ENCODE measurements at places on chromosomes 4 and X.

GRCh38 chrX:130001893-130002292 is 19.5 kb downstream of the BCORL1 start:
- DNase-seq: no peak

DNA sequence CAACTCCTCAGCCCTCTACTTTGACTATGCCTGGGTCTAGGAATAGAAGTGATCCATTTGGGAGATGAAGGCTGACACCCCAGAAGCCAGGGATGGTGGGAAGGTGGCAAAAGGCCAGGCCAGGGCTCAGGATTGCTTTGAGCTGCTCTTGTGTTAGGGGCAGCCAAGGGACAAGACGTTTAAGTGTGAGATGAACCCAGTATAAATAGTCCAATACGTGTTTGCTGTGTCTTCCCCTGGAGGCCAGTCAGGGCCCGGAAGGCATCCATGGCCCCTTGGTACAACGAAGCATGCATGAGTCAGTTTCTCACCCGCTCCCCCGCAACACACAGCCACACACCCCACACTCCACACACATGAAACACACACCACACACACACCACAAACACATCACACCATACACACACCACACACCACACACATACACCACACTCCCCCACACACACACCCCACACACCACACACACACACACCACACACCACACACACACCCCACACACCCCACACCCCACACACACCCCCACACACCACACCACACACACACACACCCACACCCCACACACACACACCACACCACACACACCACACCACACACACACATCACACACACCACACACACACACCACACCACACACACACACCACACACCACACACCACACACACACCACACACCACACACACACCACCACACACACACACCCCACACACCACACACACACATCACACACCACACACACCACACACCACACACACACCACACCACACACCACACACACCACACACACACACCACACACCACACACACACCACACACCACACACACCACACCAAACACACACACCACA is 5.1 kb downstream of the STARD8 start:
- DNase-seq: no peak

DNA sequence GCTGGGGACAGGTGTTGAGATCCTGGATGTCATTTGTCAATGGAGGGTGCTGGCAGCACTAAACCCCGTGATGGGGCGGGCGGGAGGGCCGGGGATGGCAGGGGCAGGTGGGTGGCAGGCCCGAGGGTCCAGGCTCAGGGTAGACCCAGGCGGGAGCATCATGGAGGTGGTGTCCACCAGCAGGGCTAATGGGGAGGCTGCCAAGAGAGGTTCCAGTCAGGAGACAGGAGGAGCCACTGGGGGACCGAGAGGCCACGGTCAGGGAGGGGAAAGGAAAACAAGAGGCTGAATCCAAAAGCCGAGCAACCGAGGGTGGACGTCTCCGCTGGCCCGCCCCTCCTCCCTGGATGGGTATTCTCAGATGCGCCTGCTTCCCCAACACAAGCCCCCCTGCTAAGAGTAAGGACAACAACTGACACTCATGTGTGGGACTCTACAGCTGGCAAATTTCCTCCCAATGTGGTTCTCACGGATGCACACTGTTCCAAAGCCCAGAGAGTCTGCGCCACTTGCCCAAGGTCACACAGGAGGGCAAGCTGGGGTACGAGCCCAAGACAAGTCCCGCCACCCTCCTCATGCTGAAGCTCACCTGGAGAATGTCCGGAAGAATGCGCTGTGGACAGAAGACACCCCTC is 132.0 kb downstream of the CPZ start:
- DNase-seq: no peak

DNA sequence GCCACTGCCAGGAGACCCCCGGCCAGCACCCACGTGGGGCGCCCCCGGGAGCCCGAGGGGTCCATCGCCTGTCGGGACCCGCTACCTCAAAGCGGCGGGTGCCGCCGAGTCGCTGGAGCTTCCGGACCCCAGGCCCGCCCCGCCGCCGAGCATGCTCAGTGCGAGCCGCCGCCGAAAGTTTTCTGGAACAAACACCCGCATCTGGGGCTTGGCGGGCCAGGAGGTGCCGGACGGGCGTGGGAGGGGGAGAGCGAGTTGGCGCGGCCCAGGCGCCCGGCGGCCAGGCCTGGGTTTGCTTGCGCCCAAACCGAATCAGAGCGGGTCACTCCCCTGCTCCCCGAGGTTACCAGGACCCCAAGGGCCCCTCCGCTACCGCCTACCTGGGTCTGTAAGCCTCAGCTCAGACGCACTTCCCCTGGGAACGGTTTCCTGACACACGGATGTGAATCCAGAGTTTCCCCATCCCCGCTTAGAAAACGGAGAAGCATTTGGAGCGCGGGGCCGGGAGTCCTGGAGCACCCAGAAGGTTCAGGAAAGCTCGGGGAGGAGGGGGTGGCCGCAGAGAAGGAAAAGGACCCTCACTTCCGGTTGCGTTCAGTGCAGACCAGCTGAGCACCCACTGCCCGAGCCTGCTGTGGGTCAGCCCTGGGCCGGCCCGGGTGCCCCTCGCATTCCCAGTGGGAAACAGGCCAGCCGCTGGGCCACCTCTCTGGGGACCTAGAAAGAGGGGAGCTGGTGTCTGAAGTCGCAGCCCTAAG is at the start of gene EVC2:
EVC2 (minus strand) TSS at position 111 of the 758 bp plus-strand sequence; CDS start at position 65, 46 bp downstream.
- DNase-seq: no peak

GRCh38 chr4:41452484-41453225 is 85.3 kb upstream of the LIMCH1 start:
- DNase-seq: no peak

DNA sequence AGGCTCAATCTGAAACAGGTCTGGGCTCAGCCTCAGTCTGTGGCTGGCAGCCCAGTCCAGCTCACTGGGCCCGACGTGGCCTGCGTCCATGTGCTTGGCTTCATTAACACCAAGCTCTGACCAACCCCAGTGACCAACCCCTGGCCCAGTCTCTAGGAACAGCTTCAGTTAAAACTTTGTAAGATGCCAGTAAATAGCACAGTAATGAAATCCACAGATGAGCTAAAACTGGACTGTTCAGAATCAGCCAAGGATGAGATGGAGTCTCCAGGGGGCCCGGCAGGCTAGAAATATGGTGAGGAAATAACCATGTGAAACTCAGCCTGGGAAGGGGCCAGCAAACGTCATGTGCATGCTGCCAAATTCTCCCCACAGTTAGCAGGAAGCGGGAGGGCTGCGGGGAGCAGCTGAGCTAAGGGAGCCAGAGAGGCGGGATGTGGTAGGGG is 37.1 kb upstream of the XPNPEP2 start:
- DNase-seq: no peak

- no peak for DNase-seq
Measured at GRCh38 chr4:123110685-123111084, 188.3 kb upstream of the NUDT6 start.

DNA sequence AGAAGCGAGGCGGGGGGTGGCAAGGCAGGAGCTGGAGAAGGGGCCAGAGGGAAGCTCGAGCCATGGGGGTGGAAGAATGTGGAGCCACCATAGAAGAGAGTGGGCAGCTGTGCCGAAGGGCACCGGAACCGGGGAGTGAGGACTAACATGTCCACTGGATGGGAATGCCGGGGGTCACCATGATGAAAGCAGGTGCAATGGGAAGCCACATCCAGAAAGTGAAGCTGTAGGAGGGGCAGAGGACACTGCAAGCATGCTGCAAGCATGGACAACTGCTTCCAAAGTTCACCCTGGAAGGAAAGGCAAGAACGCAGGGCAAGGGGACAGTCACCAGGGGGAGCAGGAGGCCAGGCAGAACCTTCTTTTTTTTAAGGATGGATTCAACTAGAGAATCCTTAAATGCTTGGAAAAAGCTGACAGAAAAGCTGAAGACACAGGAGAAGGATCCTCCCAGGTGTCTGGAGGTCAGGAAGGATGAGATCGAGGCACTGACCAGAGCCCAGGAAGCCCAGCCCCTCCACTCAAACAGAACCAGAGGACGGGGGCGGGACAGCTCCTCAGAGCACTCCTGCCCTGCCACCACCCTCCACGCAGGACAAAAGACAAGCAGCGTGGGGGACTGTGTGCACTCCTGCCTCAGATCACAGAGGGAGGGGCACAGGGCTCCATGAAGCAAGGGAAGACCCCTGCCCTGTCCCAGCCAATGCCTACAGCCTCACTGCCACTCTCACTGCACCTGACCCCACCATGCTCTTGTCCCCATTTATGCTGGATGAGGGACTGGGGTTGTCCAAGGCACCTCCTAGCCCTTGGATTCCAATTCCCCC is 169.2 kb downstream of the AFAP1 start:
- DNase-seq: no peak

- DNase-seq: no peak
Measured at GRCh38 chr4:81562093-81562492, 90.4 kb upstream of the RASGEF1B start.

- DNase-seq: no peak
Measured at GRCh38 chr4:138910195-138910913, 105.2 kb upstream of the NOCT start.

DNA sequence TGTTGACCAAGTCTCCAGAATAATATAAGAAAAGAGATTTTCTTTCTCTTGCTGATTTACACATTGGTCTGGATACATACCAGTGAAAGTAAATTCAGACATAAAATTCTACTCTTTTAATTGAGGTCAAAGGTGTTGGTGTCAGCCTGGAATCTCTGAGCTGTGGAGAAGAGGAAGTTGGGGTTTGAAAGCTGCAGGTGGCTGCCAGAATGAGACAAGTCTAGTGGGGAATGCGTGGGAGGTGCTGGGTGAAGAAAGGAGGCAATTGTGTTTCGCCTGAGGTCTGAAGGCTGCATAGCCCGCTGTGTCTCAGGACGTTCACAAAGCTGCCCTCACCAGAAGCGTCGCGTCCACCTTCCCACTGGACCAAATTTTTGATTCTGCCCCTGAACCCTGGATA is 31.2 kb downstream of the PHEX start:
- DNase-seq: no peak

DNA sequence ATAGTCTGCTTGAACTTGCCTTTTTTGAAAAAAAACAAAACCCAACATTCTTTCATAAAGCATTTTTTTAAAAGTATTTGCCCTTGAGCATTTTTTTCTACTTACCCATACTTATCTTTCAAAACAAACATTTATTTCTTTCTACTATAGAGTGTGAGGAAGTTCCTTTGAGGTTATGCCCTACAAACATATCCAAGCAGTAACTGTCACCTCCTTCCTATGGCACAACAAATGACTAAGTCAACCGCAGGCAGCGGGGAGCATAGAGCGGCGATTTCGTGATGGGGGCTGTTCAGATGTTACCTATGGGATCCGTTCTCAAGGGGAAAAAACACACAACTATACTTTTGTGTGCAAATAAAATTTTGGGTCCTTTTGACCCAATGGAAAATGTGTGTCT is 19.4 kb downstream of the SPRY1 start:
- no peak for DNase-seq

DNA sequence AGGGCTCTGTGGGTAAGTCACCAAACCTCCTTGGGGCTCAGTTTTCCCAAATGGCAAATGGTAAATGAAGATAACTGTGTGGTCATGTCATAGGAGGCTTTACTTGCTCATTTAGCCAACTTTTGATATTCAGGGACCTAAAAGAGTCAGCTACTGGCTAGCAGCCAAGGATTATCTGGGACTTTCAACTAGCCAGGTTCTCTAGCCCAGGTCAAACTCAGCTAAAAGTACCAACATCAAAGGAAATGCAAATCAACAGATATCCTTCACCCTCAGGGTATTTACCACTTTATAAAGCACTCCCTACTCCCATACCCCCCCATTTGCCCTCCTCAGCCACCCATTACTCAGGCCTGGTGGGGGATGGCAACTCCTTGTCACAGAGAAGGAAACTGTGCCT is 7.5 kb downstream of the AMER1 start:
- no peak for DNase-seq

DNA sequence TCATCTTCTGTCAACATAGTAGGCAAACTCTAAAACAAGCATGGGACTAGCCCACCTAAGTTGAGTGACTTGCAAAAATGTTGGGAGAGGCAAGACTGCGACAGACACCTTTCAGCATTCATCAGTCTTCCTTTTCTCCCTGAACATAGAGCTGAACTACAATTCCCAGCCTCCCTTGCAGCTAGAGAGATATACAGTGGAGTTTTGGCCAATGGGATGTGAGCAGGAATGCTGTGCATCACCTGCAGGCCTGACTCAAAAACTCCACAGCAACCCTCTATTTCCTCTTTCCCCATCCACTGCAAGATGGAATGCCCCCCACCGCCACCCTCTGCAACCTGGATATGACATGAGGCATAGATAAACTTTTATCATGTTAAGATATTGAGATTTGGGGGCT is 66.5 kb downstream of the PDHA1 start:
- DNase-seq: no peak

DNA sequence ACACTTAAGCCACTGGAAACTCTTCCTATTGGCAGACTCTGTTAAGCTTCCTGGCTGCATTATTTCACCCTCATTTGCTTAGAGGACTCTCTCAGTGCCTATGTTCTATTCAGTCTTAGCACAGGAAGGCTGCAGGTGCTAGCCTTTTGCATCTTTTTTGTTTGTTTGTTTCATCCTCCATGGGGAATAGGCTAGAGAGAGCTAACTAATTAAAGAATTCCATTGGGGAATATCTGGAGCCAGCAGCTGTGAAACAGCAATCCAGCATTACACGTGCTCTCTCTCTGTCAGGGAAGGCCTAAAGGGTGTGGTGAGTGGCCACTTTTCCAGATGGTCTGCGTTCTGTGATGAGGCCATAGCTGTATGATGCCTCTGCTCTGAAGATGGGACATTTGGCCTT is 633.6 kb downstream of the SPRY1 start:
- no peak for DNase-seq

DNA sequence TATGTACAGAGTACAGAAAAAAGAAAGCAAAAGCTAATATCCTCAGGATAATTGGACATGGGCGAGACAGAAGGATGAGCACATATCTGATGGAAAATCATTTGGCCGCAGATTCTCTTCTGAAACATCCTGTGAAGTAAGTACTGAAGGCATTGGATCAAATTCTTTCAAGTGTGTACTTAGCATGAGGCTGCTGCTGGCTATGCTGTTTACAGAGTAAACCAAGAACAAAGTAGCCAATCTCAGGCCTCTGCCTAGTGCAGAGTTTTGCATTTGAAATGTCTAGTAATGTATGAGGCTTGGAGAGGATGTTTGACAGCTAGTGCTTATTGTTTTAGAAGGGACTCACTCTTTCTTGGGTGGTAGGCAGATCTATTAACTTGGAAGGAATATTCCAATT is 128.5 kb downstream of the MAGEC2 start:
- DNase-seq: no peak

DNA sequence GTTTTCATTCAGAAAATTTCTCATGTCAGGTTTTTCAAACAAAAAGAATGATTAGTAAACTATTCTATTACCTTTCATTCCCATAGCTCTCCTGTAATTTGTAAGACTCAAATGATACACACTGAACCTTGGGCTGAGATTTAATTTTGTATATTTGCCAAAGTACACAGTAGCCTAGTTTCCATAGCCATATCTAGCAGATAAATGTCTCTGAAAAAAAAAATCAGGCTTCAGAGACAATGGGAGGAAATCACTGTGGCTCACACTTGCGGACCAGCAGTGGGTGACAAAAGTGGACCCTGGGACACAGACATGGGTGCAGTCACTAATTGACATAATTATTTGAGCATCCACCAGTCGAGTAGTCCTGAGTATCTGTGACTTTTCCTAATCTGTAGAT is 46.6 kb downstream of the MAOA start:
- no peak for DNase-seq

- no peak for DNase-seq
Measured at GRCh38 chr4:81492606-81493230, 21.0 kb upstream of the RASGEF1B start.

GRCh38 chrX:16138108-16138427 is 14.7 kb downstream of the GRPR start:
- DNase-seq: no peak

Data from vagina (tissue), 2 donors.